ENCODE measurements at places on chromosomes 4 and X.

DNA sequence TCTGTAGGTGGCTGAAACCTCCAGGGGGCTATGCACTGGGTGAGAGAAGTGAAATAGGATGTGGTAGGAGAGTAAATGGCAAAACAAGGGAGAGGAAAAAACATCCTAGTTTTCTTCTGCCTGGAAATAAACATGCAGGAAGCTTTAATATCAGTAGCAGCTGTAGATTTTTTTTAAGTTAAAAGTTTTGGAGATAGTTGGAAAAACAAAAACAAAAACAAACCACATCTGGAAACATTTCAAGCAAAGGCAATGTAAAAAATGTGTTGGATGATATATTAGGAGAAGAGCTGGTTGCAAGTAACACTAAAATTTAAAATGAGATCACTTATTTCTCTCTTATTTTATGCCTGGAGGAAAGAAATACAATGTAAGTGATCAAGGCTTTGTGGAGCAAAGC lies 388.0 kb downstream of the SPRY1 start:
- no peaks in the 10 kb centered on the region for H3K36me3 ChIP-seq
- no peak overlapping the region for H3K27ac ChIP-seq
- no peak overlapping the region for H3K4me3 ChIP-seq
- DNase-seq: no peak

DNA sequence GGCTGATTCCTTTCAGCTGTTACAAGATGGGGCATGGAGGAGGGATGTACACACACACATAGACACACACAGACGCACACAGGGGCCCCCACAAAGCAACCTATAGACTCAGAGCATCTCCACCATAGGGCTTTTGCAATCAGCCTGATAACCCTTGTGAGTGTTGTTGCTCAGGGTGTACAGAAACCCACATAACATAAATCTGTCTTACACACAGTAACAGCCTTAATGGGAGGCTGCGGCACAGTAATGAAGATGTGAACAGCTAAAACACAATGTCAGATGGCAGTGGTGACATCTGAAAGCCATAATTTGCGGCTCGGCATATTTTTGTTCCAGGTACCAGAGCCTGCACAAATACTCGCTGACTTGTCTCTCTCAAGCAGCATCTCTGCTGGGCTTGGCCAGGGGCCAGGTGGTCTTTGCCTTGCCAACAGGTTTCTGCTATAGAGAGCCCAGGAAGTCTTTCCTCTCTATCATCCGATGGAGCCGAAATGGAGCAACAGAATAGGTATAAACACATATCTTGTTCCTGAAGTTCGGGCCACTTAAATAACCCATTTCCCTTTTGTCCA lies 357.2 kb upstream of the GATB start:
- no peak overlapping the region for H3K4me3 ChIP-seq
- no peak overlapping the region for H3K27ac ChIP-seq
- no peaks in the 10 kb centered on the region for H3K27me3 ChIP-seq
- H3K36me3 ChIP-seq: peaks cover 29% of the 10 kb centered on the region

- no peak overlapping the region for H3K27ac ChIP-seq
- no peaks in the 10 kb centered on the region for H3K4me1 ChIP-seq
Observed at GRCh38 chr4:8886612-8887406, 15.2 kb upstream of the HMX1 start.

GRCh38 chr4:40579983-40580382 lies 49.7 kb downstream of the RBM47 start:
- DNase-seq: no peak
- H3K4me1 ChIP-seq: peaks cover 25% of the 10 kb centered on the region
- peaks cover 2% of the 10 kb centered on the region for H3K27me3 ChIP-seq
- no peak overlapping the region for H3K4me3 ChIP-seq

GRCh38 chr4:112245383-112245782 lies 13.8 kb downstream of the AP1AR start:
- DNase-seq: no peak
- no peak overlapping the region for H3K4me3 ChIP-seq
- H3K27me3 ChIP-seq: no peaks in the 10 kb centered on the region
- no peak overlapping the region for H3K27ac ChIP-seq
- no peaks in the 10 kb centered on the region for H3K4me1 ChIP-seq

DNA sequence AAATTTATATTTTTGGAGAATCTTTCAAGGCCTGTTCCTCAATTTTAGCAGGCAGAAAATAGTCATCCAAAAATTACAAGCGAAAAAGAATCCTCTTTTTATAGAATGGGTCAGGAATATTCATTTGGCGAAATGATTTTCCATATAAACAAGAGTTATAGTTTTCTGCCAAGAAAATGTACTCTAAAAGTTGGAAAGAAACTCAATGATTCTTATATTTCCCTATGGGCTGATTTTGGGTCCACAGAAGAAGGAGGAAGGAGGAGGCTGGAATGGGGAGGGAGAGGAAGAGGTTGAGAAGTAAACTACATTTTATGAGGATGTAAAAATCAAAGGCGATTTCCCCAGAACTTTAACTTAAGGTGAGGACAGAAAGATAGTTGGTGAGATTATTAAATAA lies 159.3 kb downstream of the DCAF12L1 start:
- no peak overlapping the region for H3K27ac ChIP-seq
- no peaks in the 10 kb centered on the region for H3K36me3 ChIP-seq
- DNase-seq: no peak
- H3K4me1 ChIP-seq: no peaks in the 10 kb centered on the region
- H3K4me3 ChIP-seq: no peak overlapping the region
- H3K27me3 ChIP-seq: no peaks in the 10 kb centered on the region

- no peak for DNase-seq
- H3K27me3 ChIP-seq: no peaks in the 10 kb centered on the region
- no peak overlapping the region for H3K4me3 ChIP-seq
- peak overlapping the region; percentile 14 for H3K27ac ChIP-seq
Observed at GRCh38 chr4:6277935-6278800, 8.5 kb downstream of the WFS1 start.
